ENCODE measurements at places on chromosomes 6 and 20.

- DNase-seq, result no peak
Observed at GRCh38 chr20:46548688-46549087, 1.8 kb downstream of the OCSTAMP start.

DNA sequence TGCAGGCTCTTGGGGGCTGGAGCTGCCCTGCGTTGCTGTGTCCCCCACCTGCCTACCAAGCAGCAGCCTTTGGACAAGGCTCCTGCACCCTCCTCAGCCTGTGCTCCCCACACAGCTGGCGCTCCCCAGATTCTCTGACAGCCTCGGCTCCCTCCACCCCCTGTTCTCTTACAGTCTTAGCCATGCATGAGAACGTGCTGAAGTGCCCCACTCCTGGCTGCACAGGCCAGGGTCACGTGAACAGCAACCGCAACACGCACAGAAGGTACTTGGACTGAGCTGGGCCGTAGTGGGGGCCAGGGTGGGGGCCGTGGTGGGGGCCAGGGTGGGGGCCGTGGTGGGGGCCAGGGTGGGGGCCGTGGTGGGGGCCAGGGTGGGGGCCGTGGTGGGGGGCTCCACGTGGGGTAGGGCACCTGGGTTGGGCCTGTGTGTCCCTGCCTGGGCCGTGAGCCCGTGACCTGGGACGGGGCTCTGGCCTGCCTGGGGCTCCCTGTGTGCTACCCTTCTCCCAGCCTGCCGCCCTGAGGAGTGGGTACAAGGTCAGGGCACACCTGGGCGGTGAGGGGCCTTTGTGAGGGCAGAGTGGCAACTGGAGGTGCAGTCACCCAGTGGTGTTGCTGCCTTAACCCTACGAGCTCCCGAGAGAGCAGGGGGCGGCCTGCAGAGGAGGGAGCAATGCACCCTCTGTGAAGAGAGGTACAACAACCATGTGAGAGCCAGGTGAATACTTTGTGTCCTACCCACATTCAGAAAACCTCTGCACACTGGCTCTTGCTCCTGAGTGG is 43.5 kb upstream of the PCMTD2 start:
- DNase-seq, result no peak

DNA sequence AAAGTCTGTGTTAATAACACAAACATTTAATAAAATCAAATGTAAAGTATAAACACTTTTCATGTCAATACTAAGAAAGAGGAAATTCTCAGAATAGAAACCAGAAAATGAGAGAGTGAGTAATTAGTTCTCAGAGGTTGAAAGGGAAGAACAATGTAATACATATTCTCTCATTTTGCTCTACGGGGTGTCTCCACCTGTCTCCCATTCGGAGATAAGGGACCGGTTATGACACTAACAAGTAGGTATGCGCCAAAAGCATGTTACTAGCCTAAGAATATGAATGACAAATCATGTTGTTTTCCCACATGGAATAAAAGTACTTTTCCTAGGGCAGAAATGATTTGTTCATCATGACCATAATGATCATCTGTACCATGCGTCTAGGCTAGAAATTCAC is 35.6 kb upstream of the PRELID3B start:
- no peak for DNase-seq

GRCh38 chr6:113306552-113307145 is 550.5 kb upstream of the MARCKS start:
- DNase-seq, result peak; percentile 45

GRCh38 chr6:31048099-31048498 is 37.8 kb downstream of the MUC22 start:
- DNase-seq, result no peak

GRCh38 chr6:138497286-138497685 is 2.0 kb downstream of the NHSL1 start:
- no peak for DNase-seq

- DNase-seq, result no peak
Observed at GRCh38 chr6:3627501-3627900, 124.0 kb downstream of the PXDC1 start.

Measured in CD4-positive, CD25-positive, alpha-beta regulatory T cell (primary cell).